ENCODE measurements at places on chromosomes 2 and 18.

DNA sequence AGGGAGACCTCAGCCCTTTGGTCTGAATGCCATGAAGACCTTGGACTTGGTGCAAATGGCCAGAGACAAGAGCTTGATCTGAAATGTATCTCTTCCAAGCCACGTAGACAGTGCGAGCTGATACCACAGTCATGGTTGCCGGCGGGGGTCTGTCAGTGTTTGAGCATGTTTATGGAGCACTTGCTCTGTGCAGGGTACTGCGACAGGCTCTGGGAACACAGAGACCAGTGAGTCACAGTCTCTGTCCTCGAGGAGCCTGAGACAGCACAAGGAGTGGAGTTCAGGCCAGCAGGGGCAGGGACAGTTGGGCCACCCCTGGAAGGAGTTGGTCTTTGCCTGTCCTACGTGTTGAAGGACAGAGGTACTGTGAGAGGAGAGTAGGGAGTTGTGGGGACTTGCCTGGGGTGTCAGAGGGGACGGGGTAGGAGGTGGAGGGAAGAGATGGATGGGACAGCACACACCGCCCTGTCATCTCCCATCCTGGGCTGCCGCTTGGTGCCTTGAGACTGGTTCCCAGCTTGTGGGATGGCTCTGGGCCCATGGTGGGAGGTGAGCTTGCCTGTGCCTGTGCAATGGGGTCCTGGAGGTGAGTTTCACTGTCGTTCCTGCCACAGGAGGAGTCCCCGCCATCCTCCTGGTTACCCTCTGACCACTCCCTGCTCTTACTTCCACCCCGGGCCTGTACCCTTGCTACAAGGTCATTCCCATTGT, 39.5 kb downstream of the ATP6V1C2 start:
- no peak for DNase-seq

DNA sequence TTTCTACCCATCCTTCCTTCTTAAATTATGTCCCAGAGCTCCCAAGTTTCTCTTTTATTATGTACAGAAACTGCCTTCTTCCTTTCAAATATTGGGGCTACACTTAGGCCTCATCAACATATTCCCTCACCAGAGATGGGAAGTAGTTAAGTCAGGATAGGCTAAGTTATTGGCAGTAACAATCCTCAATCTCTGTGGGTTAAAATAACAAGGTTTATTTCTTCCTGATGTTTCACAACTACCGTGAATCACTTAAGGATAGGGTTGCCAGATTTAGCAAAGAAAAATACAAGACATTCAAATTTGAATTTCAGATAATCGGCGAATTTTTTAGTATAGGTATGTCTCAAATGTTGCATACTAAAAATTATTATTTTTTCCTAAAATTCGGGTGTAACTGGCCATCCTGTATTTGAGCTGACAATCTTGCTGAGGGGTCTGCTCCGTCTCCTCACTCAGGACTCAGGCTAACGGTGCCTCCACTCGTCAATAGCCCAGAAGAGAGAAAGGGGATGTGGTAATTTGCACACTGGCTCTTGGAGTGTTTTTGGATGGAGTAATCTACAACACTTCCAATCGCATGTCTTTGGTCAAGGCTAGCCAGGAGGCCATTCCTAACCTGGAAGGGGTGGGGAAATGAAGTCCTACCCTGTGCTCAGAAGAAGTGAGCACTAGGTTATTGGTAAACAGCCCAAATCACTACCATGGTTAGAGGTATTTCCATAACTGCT, 91.7 kb downstream of the ACTR3 start:
- DNase-seq: no peak

GRCh38 chr18:40148960-40149359, 1806.1 kb upstream of the PIK3C3 start:
- no peak for DNase-seq

- no peak for DNase-seq
Observed at GRCh38 chr2:216713691-216714336, 18.5 kb upstream of the IGFBP5 start.

DNA sequence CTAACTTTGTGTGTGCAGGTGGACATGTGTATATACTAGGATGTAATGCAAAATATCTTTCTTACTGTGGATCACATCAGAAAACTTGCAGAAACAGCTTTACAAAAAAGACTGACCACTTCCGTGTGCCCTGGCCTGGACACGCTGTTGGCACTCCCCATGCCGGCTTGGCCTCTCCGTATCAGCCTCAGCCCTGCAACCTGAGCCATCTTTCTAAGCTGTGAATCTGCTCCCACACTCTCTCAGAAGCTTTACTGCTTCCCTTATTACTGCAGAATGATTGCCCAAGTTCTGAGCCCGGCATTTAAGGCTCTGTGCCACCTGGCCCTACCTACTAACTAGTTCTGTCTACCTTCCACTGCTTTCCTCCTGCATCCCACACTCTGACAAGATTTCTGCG, 37.8 kb downstream of the MYO7B start:
- DNase-seq: no peak

DNA sequence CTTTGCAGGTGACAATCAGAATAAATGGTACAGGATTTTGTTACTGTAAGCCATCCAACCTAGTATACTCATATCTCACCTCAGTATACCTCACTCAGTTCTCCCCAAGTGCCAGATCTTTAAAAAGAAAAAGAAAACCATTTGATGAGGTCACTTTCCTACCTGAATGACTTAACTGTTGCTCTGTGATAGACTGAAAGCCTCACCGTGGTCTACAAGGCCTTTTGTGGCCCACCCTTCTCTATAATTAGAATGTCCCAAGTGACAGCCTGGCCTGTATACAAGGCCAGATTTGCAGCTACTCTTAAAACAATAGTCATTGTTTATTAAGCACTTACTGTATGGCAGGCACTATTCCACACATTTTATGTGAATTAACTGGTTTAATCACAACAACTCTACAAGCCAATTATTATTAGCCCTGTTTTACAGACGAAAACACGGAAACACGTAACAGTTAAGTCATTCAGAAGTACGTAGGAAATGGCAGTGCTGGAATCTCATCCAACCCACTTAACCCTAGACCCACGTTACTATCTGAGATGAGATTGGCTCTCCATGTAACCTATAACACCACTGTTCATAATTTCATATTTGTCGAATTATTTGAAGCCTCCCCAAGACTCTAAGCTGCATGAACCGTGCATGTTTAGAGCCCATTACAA, 28.3 kb downstream of the PKP4 start:
- no peak for DNase-seq

DNA sequence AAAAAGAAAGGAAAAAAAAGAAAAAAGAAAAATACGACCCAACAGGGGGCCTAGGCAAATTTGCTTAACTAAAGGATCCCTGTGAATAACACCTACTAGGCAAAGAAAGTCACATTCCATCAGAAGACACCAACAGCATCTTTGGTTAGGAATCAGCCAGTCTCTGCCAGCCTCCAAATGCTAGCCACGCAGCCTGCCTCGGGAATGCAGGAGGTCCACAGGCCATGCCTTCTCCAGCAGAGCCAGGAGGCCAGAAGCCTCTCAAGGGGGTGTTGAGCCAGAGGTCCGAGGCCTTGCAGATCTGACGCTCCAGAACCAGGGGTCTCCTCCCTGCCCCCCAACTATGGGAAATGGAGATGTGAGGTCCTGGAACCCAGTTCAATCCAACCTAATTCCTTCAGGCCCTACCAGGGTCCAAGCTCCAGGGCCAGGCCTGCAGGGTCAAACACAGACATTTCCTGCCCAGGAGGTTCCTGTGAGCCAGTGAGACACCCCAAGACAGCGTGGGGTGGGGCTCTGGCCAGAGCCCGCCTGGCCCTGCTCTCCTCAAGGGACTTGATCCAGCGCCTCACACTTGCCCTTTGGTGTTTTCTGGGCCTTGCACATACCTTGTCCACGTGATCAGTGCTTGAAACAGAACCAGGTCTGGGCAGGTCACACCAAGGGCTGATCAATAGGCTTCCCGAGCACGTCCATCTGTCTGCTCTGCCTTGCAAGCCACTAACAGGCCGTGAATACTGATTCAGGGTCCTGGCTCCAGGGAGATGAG, 289.6 kb upstream of the ID2 start:
- no peak for DNase-seq

DNA sequence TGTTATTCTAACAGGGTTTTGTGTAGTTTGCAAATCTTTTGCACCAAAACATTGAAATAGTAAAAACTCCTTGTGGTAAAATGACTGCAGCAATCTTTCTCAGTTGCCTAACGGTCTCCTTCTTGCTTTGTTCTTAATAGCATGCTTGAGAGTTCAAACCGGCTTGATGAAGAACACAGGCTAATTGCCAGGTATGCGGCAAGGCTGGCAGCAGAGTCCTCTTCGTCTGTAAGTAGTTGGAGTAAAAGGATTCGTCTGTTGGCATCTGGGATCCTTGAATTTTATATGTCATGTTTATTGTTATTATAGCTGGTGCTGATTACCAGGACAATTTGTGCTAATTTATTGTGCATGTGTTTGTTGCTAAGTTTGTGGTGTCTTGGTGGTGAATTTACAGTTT, 138.1 kb downstream of the DTNA start:
- no peak for DNase-seq

- peak; percentile 19 for DNase-seq
Observed at GRCh38 chr18:57209713-57210106, 62.8 kb downstream of the BOD1L2 start.

GRCh38 chr2:217667512-217667911, 335.3 kb downstream of the TNS1 start:
- no peak for DNase-seq

DNA sequence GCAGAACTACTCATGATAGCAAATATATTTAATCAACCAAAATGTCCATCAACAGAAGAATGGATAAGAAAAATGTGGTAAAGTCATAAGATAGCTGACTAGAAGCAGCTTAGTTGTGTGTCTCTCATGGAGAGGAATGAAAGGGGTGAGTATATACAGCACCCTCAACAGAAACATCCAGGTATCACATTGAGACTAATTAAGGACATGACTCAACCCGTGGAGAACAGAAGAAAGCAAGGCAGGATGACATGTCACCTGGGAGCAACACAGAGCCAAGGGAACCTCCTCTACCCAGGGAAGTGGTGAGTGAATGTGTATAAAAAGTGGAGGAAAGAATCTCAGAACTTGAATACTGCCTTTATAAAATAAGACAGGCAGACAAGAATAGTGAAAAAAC, 1695.0 kb upstream of the CELF4 start:
- no peak for DNase-seq

GRCh38 chr2:80326214-80326613, 21.7 kb upstream of the LRRTM1 start:
- no peak for DNase-seq

GRCh38 chr2:187497858-187498463, 49.9 kb upstream of the CALCRL start:
- DNase-seq: peak; percentile 60

- no peak for DNase-seq
Observed at GRCh38 chr2:162887087-162887486, 48.5 kb upstream of the KCNH7 start.

DNA sequence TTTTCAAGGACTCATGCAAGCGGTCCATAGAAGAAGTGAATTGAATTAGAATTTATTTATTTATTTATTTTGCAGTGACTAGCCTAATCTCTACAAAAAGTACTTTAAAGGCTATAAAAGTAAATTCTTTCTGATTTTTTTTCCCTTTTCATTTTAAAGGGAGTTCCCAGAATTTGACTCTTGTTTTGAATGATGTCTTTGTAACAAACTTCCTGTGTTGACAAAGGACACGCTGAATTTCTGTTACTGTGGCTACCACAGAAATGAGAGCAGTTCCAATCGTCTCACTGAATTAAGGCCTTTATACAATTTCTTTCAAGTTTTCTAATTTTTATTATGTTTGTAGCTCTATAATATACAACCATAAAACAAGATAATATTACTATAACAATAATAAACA, 46.3 kb upstream of the LPIN2 start:
- DNase-seq: no peak

DNA sequence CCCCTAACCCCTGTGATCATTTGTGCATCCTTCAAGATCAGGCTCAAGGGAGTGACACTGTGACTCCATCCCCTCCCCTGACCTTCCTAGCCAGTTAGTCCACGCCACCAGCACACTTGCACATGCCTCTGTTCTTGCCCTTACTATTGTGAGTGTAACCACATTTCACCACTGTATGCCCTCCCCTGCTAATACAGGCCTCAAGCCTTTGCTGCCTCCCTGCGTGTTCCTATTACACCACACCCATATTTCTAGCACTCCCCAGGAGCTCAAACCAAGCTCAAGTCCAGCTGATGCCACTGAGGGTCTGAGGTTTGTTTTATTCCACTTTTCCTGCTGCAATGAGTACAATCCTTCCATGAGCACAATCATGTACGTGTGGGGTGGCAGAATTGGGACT, 288.9 kb upstream of the FBXO11 start:
- DNase-seq: no peak

GRCh38 chr2:19123556-19123955, 234.9 kb downstream of the OSR1 start:
- no peak for DNase-seq

- no peak for DNase-seq
Observed at GRCh38 chr2:196515051-196515450, 124.5 kb upstream of the CCDC150 start.

GRCh38 chr2:191358325-191359025, 113.3 kb downstream of the MYO1B start:
- DNase-seq: no peak

GRCh38 chr2:191597186-191597751, 80.7 kb upstream of the NABP1 start:
- DNase-seq: no peak

DNA sequence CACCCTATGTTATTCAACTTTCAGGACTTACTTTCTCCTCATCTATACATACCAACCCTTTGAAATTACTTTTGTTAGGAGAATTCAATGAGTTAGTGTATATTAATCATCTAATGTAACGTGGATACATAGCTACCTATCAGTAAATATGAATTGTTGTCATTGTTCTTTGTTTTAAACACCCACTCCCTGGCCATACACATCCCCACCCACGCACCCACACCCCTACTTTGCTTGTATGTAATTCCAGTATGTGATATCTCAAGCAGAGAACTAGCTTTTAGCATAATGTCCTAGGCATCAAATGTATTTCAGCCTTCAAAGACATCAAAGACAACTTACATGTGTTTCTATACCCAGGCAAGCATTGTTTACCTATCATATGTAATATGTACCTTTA, 129.2 kb downstream of the MAP4K4 start:
- no peak for DNase-seq

DNA sequence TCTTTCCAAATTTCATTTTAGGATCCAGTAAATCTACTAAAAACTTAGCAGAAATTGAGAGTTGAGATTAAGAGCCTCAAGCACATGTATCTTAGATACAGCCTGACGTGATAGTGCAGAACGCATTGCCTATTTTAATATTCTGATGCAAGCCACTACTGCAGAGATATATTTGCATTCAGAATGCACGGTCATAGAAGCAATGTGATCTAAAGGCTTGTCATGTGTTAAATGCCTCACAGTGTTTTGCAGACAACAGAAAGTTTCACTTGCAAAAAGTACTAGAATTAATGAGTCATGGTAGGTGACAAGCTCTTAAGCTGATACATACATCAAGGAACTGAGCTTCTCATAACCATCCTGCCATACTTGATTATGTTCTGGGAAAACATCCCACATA, 886.7 kb upstream of the CHAC2 start:
- DNase-seq: no peak

- no peak for DNase-seq
Observed at GRCh38 chr2:199836943-199837342, 14.0 kb downstream of the FTCDNL1 start.

- no peak for DNase-seq
Observed at GRCh38 chr18:62323483-62324180, 1.5 kb upstream of the TNFRSF11A start.

GRCh38 chr2:226227341-226227740, 572.3 kb downstream of the IRS1 start:
- no peak for DNase-seq
